ENCODE measurements at places on chromosomes 12 and 14.

DNA sequence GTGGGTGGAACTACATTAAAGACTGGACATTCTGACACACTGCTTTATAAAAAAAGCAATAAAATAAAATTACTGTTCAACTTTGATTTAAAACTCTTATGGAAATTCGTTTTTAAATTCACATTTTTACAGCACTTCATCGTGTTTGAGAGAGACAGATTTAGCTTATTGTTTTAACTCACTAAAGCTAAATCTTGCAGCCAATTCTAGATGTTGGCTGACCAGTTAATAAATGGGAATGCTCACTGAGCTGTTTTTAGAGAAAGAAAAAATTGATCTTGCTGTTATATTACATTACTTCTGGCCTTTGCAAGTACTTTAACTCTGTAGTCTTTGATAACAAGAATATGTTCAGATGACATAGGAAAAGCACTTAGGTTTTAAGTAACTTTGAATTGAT, 157.1 kb downstream of the PLCZ1 start:
- no peak for DNase-seq

- DNase-seq = peak; percentile 71
Measured at GRCh38 chr14:91228112-91229004, 16.1 kb downstream of the GPR68 start.

DNA sequence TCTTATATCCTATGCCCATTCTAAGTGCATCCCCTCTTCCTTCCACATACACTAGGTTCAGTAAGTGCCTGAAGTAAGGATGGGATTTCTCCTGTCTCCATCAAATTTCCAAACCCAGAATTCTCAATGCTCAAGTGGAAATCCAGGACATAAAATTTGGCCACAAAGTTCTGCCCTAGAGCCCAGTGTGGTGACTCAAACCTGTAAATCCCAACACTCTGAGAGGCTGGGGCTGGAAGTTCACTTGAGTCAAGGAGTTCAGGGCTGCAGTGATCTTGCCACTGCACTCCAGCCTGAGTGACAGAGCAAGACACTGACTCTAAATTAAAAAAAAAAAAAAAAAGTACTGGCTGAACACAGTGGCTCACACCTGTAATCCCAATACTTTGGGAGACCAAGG, 4.5 kb upstream of the ARF3 start:
- no peak for DNase-seq

GRCh38 chr14:95761436-95761835, 47.5 kb upstream of the TCL1A start:
- no peak for DNase-seq

- no peak for DNase-seq
Measured at GRCh38 chr12:121227294-121227693, 17.4 kb downstream of the P2RX4 start.

GRCh38 chr14:102185360-102185759, 45.7 kb downstream of the WDR20 start:
- DNase-seq = no peak

- DNase-seq = no peak
Measured at GRCh38 chr14:61927060-61927459, 164.8 kb downstream of the SNAPC1 start.

GRCh38 chr12:45913631-45914030, 76.7 kb downstream of the SCAF11 start:
- DNase-seq = no peak

GRCh38 chr12:78062786-78063185, 232.1 kb downstream of the NAV3 start:
- no peak for DNase-seq

DNA sequence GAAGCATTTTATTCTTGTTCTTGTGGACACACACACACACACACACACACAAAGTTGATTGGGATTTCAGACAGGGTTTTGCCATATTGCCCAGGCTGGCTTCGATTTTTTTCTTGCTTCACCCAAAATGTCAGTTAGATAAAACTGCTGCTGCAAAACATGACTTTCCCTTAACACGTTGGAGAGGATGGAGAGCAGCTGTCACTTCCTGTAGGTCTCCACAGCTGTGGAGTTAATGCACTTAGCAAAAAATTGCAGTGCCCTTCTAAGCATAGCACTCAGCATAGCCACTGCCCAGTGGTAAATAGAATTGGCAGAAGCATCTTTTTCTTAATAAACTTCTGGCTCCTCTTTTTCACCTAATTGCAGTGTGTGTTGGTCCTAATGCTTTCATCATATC, 54.5 kb downstream of the PDZRN4 start:
- no peak for DNase-seq

- DNase-seq = no peak
Measured at GRCh38 chr12:54463484-54463883, 9.9 kb downstream of the GTSF1 start.

GRCh38 chr12:42332301-42333285, 6.6 kb downstream of the PPHLN1 start:
- peak; percentile 14 for DNase-seq

DNA sequence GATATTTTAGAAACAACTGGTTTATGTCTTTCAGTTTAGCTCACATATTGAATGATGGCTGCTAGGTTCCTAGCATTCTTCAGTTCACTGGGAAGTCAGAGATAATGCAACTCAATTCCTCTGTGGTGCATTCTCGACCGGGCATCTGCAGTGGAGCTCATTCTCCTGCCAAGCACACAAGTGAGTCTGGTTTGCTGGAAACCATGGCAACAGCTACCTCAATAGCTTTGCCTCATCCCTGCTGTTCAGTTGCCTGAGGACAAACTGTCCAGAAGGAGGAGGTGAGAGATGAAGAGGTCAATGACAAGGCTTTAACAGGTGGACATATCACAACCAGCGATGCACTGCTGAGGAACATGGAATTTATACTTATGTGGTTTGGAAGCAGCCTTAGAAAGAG, 816.9 kb downstream of the AACS start:
- DNase-seq = no peak

DNA sequence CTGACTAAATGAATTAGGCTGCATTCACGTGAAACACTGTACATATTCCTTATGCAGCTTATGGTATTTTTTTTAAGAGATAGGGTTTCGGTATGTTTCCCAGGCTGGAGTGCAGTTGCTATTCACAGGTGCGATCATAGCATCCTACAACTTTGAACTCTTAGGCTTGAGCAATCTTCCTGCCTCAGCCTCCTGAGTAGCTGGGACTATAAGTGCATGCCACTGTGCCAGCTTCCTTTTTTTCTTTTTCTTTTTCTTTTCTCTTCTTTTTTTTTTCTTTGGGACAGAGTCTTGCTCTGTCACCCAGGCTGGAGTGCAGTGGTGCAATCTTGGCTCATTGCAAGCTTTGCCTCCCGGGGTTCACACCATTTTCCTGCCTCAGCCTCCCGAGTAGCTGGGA, 35.8 kb upstream of the SPPL3 start:
- DNase-seq = no peak

DNA sequence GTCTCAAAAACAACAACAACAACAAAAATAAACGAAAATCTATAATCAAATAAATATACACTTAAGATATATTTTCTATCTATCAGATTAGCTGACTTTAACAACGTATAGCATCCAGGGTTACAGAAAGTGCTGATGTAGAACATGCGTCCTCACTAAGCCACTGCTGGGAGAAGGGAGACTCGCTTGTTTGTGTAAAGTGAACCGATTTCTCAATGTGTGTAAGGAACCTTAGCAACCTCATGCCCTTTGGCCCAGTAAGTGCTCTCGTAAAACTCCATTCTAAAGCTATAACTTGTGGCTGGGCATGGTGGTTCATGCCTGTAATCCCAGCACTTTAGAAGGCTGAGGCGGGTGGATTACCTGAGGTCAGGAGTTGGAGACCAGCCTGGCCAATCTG, 23.8 kb downstream of the NFKBIA start:
- no peak for DNase-seq

DNA sequence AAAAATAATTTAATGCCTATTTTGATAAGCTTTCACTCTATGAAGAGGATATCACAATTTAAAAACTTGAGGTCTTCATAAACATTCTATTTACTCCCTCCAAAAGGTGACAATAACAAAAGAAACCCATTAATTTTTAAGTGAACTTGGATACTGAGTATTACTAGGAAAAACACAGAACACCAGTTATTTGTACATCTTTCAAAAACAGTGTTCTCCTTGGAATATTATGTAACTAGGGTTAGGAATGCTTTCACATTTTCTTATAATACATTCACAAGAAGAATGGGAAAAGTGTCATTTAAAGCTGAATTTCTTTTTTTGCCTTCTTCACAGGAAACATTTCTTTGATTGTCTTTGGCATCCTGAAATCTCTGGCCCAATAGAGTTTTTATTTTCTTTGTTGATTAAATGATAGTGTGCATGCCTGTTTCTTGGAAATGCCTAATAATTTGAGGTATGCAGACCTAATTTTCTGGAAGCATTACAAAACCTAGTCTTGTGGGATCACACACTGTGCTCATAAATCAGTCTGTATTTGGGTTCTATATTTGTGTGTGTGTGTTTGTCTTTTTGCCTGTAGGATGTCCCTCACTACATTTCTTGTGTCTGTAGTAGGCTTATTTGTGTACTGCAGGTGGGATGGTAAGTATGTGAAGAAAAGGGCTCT, 76.5 kb downstream of the WNK1 start:
- no peak for DNase-seq

DNA sequence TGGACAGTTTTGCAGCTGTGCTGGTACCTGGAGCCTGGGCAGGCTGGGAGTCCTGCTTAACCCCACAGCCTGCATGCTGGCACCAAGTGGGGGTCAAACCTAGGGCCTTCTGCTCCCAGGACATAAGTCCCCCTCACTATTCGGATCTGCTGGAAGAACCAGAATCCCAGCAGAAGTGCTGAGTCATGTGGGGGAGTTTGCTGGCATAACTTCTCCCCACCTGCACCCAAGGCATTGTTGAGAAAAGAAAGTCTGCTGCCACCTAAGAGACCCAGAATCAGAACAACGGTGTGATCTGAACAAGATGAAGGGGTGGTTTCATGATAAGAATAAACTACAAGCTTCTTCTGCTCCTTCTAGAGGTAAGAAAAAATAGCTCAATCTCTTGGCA, 102.7 kb downstream of the RBM19 start:
- DNase-seq = no peak

DNA sequence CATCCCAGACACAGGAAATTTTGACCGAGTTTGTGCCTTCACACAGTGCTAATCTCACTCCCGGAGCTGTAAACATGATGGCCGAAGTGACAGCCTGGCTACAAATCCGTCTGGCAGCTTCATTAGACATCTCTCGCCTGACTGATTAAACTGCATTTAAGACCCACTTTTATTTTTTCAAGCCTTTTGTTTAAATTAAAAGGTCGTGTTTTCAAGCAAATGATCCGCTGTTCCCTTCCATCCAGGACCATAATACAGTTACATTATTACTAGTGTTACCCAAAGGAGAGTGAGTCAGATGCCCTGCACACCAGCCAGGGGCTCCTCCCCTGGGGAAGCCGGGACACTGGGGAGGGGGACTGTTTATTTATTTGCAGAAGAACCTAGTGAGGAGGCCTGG, 200.2 kb downstream of the EXOC5 start:
- DNase-seq = no peak

DNA sequence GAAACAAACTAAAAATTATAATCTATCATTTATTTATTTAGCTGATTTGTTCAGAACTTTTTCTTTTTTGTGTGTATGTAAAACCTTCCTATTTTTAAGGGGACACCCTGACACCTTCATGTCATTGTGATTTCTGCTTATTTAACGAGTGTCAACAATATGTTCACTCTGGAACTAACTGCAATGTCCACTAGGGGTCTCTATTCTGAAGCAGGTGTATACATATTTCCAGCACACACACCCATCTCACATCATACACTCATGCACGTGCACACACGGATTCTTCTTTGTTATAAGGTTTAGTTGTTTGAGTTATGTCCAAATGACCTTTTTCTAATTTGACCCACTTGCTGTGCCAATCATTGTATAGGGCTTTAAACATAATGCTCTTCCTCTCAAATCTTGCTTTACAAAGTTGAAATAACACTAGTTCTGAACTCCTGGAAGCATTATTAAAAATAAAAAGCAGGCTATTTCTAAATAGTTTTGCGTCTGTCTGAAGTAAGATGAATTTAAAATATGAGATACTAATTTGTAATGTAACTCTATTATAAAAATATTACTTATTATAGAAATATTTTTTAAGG, 15.5 kb downstream of the E2F7 start:
- no peak for DNase-seq

GRCh38 chr12:6161124-6161882, 36.8 kb upstream of the VWF start:
- no peak for DNase-seq

DNA sequence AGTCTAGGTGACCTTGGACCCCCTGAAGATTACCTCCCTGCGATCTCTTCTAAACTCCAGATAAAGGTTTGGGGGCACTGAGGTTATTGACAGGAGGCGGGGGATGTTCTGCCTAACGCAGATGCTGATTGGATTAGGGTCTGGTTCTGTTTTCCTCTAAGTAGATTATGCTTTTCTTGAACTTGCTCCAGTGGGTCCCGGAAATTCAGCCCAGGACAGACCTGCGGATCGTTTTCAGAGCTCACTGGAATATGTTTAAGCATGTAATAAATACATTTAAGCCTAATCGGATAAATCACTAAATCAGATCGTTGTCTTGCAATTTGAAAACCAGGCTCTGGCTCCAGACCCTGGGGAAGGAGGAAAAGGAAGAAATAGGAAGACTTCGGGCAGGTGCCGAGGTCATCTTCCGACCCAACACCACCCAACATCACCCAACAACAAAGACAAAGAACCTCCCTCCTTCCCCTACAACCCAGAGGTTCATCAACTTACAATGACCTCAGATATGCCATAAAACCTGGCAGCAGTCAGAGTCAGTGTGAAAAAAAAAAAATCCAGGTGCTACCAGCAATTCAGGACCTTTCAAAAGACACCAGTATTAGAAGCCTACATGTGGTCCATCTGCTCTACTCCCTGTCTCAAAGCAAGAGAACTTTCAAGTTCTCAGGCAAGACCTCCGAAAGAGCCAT, 148.4 kb downstream of the KSR2 start:
- no peak for DNase-seq

- DNase-seq = no peak
Measured at GRCh38 chr14:104706733-104707607, 17.1 kb upstream of the ADSS1 start.
